ENCODE measurements at places on chromosomes 2 and 18.

DNA sequence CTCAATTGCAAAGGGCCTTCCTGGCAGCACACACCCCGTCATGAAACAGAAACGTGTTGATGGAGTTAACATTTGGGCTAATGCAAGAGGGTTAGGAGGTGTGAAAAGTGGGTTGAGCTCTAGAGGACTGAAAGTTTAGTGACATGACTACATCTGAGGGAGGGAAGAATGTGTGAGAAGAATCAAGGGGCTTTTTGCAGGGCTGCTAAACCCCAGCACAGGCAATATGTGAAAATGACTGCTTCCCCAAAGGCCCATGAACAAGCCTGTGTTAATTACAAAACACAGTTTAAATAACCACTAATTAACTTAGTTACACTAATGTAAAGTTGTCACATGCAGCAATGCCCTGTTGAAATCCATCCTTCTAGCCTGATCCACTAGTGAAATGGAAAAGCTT, 63.4 kb upstream of the PEX13 start:
- no peak for DNase-seq

- no peak for DNase-seq
Measured at GRCh38 chr2:170394641-170395387, 216.9 kb downstream of the MYO3B start.

DNA sequence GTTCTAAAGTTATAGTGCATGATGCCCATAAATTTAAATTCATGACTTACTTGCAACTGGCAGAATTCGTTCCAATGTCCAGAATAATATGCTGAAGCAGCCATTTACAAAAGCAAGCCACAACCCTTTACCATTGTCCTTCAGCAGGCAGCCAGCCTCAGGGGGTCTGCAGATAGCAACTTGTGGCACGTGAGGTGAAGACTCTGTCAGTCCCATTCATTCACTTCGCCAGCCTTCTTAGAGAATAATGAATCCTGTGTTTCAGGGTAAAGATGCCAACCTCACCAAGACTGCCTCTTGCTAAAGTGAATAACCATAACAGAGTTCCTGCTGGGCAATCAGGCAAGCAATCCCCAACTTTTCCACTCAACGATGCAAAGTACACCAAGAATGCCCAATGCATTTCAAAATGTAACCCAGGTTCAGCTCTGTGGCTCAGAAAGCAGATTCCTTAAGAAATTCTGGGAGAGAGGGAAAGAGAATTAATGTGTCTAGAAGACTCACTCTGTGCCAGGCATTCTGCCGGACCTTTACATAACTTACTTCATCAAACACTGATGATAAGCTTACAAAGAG, 315.4 kb downstream of the NCKAP5 start:
- no peak for DNase-seq

- no peak for DNase-seq
Measured at GRCh38 chr2:72669121-72669520, 156.7 kb downstream of the EXOC6B start.

GRCh38 chr2:9752441-9753275, 90.6 kb upstream of the TAF1B start:
- no peak for DNase-seq

DNA sequence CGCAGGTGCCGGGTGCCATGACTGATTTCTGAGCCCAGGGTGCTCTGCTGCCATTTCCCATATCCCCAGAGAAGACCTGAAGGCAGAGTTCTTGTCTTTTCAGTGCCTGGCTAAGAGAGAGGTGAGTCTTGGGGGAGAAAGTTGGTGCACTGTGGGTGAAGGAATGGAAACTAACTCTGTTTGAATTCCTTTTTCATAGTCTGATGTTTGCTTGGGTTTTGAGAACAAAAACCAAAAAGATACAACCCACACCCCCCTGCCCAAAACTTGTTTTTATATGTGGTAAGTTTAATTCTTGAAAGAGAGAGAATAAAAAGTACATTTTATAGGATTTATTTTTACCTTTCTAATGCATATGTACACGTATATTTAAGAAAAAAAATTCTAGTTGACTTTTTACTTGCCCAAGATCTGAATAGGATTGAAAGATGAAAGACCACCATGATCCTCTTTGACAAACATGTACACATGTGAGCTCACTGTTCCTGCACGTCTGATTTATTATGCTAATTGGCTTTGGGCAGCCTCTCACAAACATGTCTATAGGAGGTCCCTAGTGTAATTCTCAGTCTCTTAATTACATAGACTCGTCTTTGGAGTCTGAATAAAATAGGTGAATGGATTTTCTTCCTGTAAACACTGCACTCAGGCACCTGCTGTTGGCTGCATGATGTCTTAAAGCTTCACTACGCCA, 46.3 kb downstream of the ARL4C start:
- DNase-seq = no peak

DNA sequence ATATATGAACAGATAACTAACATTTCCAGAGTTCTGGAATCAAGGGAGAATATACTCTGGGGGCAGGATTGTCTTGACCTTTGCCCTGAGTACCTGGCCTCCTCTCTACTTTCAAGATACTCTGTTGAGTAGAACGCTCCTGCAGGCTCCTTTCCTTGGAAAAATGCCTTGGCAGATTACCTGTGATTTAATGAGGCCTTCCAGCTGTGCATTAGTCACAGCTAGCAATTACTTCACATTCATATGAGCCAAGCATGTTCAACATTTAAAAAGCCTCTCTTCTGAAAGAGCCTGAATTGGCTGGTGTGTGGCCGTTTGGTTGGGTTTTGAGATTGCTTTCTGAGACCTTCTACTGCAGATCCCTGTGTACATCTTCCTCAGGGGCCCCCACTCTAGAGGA, 142.2 kb downstream of the PLCL1 start:
- peak; percentile 33 for DNase-seq

DNA sequence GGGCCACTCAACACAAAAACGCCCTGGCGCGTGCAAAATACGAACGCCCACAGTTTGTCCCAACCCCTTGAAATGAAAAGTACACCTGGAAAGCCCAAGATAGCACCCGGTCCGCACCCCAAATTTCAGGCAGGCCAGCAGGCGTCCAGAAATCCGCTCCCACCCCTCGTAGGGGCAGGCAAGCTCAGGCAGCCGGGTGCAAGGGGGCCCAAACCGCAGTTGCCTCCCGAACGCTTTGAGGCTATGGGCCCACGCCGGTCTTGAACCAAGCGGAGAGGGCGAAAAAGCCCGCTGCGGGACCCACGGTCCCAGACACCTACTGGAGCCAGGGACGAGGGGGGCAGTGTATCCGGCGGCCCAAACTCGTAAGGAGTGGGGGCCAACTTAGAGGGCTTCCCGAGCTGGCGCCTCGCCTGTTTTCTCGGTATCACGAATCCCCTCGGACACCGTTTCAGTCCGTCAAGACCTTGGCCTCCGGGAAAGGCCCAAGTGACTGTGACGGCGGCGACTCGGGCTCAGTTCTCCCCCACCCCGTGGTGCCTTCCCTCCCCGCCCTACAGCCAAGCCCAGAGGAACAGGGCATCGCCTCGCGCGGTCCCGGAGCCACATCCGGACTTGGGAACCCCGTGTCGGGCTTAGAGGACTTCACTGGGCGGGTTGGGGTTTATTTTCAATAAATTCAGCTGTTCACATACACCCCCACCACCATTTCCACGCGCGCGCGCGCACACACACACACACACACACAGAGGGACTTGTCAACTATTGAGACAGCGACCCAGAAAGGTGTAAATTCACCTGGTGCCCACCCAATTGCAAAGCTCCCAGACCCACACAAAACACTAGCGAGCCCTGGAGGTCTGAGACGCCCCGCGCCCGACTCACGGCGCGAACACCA, 6.2 kb upstream of the SATB2 start:
- DNase-seq = no peak

DNA sequence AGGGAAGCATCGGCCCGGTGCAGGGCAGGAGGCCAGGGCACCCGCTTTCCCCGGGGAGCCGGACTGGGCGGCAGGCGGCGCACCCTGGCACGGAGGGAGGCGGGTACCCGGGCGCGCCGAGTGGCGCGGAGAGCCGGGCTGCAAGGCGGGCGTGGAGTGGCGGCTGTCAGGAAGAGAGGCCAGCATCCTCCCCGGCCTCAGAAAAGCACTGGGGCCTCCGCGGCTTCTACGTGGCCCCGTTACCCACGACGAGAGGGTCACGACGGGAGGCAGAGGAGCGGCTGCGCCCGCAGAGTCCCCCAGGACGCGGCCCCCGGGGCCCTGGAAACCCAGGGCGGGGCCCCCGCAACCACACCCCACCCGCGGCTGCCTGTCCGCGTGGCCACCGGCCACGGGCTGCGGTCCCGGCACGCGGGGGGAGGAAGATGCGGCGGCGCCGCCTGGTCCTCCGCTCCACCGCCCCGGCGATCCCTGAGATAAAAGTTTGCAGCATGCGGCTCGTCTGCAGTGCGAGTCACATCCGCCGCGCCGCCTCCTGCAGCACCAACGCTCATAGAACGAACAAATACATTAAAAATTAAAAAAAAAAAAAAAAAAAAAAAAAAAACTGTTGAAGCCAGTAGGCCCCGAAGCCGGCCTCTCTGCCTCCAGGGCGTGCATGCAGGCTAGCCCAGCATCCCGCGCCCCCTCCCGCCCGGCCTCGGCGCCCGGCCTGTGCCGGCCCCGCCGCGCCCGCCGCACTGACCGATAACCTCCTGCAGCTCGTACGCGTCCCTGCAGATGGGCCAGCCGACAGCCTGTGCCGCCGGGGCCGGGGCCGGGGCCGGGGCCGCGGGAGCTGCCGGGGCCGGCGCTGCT, 683 bp downstream of the STK39 start:
- peak; percentile 30 for DNase-seq

DNA sequence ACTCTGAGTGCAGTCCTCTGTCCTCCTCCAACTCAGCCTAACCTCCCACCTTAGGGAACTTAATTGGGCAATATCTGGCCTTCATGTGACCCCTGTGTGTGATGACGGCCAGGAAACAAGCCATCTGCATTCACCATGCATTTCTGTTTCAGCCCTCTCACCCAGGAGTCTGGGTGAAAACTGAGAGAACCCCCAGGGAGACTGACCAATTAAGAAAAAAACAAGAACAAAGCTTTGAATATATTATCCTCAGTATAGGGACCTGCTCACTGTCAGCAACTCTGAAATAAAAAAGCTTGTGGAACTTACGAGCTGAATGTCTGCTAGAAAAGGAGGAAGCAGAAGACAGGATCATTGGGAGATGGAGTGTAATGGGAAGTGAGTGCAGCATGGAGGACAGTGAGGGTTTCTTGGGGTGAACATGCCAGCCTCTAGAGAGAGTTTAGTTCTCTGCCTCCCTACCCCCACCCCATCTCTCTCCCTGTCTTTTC, 9.5 kb downstream of the MAPRE2 start:
- DNase-seq = no peak

DNA sequence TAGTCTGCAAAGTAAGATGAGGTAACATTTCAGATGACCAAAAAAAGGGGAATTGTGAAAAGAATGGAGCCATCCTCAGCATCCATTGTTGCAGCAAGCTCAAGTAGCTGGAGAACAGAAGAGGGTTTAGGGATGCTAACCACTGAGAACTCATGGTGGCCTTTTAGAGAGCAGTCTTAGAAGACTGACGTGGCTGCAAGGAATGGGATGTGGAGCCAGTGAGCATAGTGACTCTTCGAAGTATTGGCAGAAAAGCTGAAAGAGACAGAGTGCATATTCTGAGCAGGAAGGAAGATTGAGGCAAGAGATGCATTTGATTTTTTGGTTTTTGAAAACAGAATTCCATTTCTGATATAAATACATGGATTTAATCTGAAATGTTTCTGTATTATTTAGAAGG, 151.2 kb downstream of the UBE2E3 start:
- no peak for DNase-seq

- no peak for DNase-seq
Measured at GRCh38 chr2:230866756-230867523, 2.2 kb downstream of the ITM2C start.

- no peak for DNase-seq
Measured at GRCh38 chr2:191844706-191845105, 2.2 kb downstream of the CAVIN2 start.

Data from NT2/D1 (cell line).